ENCODE measurements at places on chromosomes 3 and 15.

DNA sequence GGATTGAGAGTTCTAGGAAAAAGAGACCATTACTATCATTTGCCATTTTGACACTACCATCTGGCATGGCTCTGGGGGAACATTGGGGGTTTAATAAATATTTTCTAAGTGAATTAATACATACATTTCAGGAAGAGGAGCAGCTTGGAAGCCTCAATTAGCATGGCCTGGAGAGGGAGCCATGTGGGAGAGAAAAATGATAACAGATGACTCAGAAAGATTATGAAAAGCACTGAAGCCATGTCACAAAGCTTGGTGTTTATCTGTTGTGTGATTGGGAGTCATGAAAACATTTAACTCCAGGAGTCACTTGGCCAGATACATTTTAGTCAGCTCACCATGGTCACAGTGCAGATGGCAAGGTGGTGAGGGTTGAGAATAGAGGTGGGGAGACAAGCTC is 121.0 kb downstream of the SSR3 start:
- DNase-seq, result no peak

DNA sequence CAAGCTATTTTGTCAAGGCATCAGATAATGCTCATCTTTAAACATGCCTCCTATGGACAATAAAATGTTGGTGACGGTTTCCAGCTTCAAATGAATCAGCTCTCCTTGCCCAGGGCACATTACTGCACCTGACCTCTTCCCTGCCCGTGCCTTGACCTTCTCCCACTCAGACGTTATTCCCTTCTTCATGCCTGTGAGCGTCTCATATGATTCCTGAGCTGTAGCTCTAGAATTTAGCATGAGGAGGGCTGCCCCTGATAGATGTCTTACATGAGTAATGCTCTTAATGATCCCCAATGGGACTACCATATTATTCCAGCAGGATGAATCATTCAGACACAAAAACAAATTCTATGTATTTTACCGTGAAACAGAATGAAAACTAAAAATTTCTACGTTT is 762.7 kb downstream of the ROBO1 start:
- DNase-seq, result no peak

GRCh38 chr3:123015596-123015995 is 12.0 kb downstream of the SEMA5B start:
- no peak for DNase-seq

GRCh38 chr3:79018671-79019136 is 749.1 kb downstream of the ROBO1 start:
- no peak for DNase-seq

DNA sequence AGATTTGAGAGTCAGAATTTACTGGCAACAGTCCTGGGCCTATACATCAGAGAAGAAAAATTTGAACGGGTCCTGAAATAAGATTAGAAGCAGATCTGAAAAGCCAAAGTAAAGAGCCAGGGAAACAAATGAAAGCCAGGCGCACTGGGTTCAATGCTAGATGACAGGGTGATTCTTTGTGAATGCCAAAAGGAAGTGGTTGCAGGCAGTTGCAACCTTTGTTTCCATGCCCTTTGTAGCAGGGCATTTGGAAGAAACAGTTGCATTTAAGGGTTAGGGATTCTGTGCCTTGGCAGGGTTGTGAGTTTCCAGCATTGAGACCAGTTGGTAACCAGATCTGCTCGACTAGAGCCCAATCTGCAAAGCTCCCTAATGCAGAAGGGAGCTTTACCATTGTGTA is 36.4 kb upstream of the MTHFS start:
- no peak for DNase-seq

DNA sequence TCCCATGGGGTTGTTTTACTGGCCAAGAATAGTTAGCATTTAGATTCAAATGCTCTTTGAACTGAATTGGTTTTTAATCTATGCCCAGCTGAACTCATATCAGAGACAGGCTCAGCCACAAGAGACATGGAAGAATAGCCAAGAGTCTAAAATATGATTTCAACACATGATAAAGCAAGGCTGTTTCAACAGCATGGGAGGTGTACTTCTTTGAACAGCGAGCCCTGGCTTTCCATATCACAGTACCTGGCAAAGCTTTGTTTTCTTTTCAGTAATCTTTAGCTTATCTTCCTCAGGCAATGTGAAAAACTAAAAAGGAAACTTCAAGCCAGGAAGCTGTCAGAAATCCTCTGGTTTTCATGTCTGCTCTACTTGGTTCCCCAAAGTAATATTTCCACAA is 413.6 kb upstream of the ADAMTS9 start:
- DNase-seq, result no peak

GRCh38 chr15:27081676-27082418 is 110.9 kb downstream of the GABRG3 start:
- no peak for DNase-seq

GRCh38 chr15:77347197-77347596 is 72.7 kb downstream of the PEAK1 start:
- no peak for DNase-seq

- no peak for DNase-seq
Observed at GRCh38 chr15:28097656-28098359, 1.3 kb downstream of the OCA2 start.

All from stimulated activated CD4-positive, alpha-beta T cell treated with anti-CD3 and anti-CD28 coated beads, Interleukin-1b, Interleukin-23, amount 100 ng/mL, for 1 hour (primary cell).